ENCODE measurements at places on chromosomes 1 and 21.

DNA sequence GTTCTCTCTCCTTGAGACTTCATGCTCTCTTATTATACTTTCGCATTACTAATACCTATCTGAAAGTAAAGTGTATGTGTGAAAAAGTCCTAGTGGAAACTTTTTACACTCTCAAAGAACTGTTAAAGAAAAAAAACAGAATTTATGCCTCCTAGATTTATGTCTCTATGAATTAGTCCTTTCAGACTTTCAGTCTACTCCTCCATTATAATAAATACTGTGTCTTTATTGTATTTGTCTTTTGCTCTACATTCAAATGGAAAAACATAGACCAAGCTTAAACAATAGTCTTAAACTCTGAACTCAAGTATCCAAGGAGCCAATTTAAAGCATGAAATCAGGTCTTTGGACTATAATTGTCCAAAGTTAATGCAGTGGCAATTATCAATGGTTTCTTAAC is 1449.0 kb downstream of the PLA2G4A start:
- no peak for DNase-seq

GRCh38 chr1:155761736-155762405 is 73.0 kb downstream of the DAP3 start:
- DNase-seq: peak; percentile 76

DNA sequence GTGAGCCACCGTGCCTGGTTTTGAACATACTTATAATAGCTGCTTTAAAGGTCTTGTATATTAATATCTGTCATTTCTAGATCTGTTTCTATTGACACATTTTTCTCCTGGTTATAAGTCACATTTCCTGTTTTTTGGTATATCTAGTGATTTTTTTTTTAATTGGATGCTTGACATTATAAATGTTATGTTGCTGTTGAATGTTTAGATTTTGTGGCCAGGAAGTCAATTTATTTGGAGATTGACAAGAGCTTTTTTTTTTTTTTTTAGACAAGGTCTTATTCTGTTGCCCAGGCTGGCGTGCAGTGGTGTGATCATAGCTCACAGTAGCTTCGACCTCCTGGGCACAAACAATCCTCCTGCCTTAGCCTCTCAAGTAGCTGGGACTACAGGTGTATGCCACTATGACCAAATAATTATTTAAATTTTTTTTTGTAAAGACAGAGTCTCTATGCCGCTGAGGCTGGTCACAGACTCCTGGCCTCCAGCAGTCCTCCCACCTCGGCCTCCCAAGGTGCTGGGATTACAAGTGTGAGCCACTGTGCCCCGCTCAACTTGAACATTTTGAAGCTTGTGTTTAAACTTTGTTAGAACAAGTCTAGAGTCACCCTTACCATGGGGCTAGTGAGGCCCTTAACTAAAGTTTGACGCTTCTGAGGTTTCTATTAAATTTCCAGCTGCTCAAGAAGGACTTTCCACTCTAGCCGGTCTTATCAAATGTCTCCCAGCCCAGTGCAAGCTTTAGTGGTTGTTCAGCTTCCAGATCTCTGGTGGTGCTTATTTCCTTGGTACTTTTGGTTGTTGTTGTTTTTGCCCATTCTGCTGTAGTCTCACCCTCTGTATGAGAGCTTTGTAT is 8.6 kb upstream of the CHI3L2 start:
- DNase-seq: no peak

GRCh38 chr1:204670152-204670927 is 15.2 kb downstream of the LRRN2 start:
- no peak for DNase-seq

DNA sequence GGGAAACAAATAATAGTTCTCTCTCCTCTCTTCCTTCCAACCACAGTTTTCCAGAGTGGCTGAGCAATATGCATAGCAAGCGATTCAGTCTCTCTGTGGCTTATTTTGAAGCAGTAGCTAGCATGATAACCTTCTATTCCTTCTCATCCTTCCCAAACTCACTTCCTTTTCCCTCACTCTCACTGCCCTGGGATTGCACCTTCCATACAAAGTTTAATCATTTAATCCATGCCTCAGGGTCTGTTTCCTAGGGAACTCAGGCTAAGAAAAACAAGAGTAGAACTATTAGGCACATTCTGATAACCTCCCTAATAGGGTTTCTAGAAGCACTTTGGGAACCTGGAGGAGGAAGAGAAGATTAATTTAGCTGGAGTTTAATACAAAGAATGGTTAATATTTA is 97.7 kb upstream of the S1PR1 start:
- DNase-seq: no peak

- DNase-seq: no peak
Measured at GRCh38 chr21:46190491-46191131, 6.4 kb upstream of the SPATC1L start.

DNA sequence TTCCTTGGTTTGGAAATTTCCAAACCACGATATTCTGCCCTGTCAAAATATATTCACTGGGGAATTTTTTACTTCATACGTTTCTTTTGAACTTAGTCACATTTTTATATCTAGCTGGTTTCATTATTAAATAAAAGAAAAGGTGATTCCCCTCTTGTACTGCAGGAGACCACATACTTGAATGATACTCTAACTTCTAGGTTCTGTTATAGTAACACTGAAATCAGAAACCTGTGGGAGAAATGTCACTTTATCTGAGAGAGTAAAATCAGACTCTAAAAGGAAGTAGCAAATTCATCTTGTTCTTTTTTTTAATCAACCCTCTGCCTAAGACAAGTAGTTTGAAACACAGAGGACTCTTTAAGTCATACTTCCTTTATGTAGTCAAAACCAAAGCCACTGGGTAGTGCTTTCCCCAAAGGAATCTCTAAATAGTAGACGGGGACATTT is 34.4 kb downstream of the MRPL39 start:
- no peak for DNase-seq

DNA sequence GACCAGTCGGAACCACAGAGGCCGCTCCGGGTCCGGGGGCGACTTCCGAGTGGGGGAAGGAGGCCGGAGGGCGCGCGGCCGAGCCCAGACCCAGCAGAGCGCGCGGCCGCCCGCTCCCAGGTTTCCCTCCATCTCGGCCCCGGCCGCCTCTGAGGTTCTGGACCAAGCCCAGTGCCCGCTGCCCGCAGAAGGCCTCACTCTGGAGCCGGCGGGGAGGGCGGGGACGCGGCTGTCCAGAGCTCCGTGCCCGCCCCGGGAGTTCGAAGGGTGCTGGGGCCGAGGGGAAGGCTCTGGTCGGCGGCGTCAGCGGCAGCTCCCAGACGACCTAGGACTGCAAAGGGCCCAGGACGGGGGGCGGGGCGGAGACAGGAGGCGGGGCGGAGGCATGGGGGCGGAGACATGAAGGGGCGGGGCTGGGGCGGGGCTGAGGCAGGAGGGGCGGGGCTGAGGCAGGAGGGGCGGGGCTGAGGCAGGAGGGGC is 48.0 kb upstream of the SLC19A1 start:
- peak; percentile 68 for DNase-seq

DNA sequence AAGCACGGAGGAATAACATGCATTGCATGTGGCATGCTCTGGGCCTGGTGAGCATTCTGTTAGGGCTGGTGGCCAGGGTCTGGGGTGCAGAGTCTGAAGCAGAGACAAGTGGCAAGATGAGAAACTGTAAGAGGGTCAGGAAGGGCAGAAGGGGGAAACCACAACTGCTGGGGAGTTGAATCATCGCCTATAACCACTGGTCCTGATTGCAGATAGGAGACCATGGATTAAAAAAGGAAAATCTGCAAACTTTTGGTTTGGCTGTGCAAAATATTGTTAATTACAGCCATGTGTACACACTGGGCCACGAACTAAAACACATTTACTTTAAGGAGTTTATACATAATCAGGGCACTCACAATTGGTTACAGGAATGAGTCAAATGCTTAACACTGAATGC is 76.6 kb downstream of the TGFBR3 start:
- DNase-seq: no peak

GRCh38 chr1:192877283-192877886 is 68.5 kb downstream of the RGS2 start:
- no peak for DNase-seq

- DNase-seq: no peak
Measured at GRCh38 chr1:158071138-158071537, 77.7 kb downstream of the KIRREL1 start.

GRCh38 chr1:112356765-112357164 is 39.2 kb upstream of the CTTNBP2NL start:
- DNase-seq: no peak

GRCh38 chr1:34250342-34250741 is 73.6 kb downstream of the C1orf94 start:
- DNase-seq: no peak

- DNase-seq: no peak
Measured at GRCh38 chr21:15058854-15059263, 5.9 kb downstream of the NRIP1 start.

- DNase-seq: no peak
Measured at GRCh38 chr1:7510389-7510931, 260.6 kb upstream of the VAMP3 start.

- DNase-seq: no peak
Measured at GRCh38 chr1:66852870-66853269, 51.8 kb upstream of the INSL5 start.

- DNase-seq: no peak
Measured at GRCh38 chr1:228794810-228795209, 59.5 kb downstream of the RHOU start.

GRCh38 chr1:217524787-217525520 is 105.9 kb downstream of the GPATCH2 start:
- no peak for DNase-seq

DNA sequence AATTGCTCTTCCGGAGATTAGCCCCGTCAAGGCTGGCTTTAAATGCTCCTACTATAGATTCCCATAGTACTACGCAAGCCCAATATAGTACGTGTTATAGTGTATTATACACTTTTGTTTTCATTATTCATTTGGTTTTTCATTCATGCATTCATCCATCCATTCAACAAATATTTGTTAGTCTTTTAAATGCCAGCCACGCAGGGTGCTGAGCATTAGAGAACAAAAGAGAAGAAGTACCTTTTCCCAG is 513 bp upstream of the RAB3GAP2 start:
- no peak for DNase-seq

DNA sequence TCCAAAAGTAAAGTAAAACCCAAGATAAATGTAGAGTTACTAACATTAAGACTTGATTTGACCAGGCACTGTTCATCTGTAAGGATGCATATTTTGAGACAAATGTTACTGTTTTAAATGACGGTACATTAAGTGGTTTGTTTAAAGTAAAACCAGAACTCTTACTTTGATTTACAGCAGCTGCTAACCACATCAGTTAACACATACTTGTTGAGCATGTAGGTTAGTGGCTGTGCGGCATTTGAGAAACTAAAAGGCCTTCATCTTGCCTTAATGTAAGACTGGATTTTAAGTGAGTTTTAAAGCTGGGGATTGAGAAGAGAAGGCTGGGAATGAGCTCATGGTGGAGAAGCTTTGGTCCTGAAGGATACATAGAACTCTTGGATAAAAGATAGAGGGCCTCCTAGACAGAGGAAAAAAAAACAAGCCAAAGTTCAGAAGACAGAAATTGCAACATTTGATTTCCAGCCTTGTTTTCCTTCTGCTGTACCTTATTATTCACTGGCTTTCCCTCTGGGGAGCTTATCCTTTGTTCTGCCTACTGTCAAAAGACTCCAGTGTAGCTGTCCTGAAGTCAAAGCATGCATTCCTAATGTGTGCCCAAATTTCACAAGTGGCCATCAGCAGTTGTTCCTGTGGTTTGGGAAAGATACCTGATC is 66.6 kb downstream of the MTR start:
- DNase-seq: no peak

DNA sequence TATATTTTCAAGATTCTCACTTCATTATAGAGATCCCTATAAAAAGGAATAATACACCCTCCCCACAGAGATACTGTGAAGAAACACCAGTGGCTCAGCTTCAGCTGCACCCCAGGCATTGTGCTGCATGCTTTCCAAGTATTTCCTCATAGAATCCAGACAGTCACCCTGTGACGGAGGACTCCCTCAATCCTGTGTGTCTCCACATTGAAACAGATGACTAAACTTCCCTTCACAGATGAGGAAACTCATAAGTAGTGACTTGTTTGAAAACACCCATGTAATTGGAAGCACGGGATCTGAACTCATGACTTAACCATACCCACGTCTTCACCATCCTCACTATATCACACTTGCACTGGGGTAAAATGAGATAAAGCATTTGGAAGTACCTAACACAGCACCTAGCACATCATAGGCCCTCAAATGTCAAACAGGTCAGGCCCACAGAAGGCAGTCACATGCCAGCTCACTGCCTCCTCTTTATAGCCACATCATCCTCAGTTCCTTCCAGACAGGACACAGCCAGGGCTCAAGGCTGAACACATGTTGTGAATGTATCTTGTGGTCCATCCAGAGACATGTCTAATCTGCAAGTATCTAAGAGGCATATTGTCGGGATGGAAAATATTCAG is 55.2 kb downstream of the GPR161 start:
- no peak for DNase-seq

DNA sequence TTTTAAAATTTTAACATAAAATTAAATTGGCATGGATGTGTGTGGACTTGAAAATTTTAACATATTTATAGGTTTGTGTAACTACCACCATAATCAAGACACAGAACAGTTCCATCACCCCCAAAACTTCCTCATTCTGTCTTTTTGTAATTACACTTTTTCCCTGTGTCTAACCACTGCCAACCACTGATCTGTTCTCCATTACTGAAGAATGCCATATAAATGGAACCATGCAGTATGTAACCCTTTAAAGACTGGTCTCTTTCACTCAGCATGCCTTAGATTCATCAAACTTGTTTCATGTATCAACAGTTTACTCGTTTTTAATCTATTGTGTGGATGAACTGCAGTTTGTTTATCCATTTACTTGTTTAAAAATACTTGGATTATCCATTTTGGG is 13.0 kb upstream of the AHCYL1 start:
- DNase-seq: no peak

- DNase-seq: peak; percentile 29
Measured at GRCh38 chr1:206685769-206686477, 1.2 kb downstream of the MAPKAPK2 start.

GRCh38 chr1:44293761-44294315 is 61.2 kb downstream of the ERI3 start:
- DNase-seq: no peak

DNA sequence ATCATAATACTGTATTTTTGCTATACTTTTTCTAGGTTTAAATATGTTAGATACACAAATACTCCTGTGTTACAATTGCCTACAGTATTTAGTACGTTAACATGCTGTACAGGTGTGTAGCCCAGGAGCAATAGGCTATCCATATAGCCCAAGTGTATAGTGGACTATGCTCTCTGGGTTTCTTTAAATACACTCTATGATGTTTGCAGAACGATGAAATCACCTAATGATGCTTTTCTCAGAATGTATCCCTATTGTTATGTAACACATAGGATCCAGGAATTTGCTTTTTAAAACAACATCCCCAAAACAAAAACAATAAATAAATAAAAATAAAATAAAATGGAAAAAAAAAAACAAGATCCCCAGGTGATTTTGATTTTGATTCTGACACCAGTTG is 18.1 kb upstream of the RBM15 start:
- DNase-seq: no peak

GRCh38 chr1:2828586-2829250 is 27.2 kb upstream of the TTC34 start:
- no peak for DNase-seq

GRCh38 chr1:6794164-6794563 is 8.9 kb downstream of the CAMTA1 start:
- no peak for DNase-seq

- DNase-seq: no peak
Measured at GRCh38 chr1:199161319-199161680, 522.5 kb downstream of the PTPRC start.

All from hematopoietic multipotent progenitor cell (in vitro differentiated cells).